ENCODE measurements at places on chromosomes 2 and 18.

DNA sequence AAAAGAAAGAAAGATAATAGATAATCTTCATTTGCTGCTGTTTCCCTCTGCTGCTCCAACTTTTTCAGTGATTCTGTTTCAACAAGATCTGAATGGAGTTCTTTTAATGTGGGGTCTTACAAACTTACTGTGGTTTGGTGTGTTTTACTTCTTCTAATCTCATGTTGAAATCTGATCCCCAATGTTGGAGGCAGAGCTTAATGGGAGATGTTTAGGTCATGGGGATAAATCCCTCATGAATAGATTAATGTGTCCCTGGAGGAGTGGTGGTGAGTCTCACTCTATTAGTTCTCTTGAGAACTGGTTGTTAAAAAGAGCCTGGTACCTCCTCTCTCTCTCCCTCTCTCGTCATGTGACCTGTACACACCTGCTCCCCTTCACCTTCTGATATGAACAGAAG is 442.4 kb downstream of the EPHA4 start:
- DNase-seq = no peak

- no peak for DNase-seq
Observed at GRCh38 chr18:30081122-30081521, 961.4 kb downstream of the DSC3 start.

- no peak for DNase-seq
Observed at GRCh38 chr2:110667071-110667470, 10.8 kb downstream of the BUB1 start.

DNA sequence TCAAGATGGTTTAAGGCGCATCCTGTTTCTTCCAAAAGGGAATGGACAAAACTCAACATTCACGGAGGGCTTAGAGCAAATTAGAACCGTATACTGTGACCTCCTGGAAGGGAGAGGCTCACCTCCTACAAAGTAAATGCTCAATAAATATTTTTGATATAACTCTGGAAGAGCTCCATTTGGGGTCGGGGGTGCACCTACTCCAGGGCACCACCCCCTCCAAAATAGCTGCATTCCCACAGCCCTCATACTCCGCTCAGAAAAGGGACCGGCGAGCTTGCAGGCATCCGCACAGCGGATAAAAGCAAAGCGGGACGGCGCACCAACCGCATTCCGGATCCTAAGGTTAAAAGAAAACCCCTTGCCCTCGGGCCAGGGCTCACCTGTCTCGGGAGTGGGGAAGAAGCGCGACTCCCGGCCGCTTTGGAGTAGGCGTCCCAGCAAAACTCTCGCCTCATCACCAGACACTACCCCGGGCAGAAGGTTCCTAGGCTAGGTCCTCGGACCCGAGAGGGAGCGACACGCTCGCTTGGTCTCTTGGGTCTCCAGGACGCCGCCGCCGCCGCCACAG is 378 bp downstream of the WDPCP start:
- DNase-seq = no peak

DNA sequence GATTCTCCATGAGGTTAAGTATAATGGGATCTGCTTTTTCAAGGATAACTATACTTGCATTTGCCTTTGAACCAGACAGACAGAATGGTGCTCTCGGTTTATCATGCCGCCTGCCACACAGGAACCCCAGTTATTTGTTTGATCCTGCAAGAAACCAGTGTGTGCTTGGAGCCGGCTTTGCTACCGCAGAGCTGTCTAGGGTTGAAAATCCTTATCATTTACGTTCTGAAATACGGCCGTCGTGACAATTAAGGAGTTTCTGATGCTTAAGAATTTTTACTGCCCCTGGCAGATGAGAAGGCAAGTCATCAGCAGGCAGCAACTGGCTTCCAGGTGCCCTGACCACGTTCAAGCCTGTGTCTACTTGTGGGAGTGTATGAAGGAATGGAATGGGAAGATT is 112.0 kb downstream of the GBX2 start:
- DNase-seq = no peak

GRCh38 chr18:25262920-25263319 is 89.0 kb downstream of the ZNF521 start:
- no peak for DNase-seq

DNA sequence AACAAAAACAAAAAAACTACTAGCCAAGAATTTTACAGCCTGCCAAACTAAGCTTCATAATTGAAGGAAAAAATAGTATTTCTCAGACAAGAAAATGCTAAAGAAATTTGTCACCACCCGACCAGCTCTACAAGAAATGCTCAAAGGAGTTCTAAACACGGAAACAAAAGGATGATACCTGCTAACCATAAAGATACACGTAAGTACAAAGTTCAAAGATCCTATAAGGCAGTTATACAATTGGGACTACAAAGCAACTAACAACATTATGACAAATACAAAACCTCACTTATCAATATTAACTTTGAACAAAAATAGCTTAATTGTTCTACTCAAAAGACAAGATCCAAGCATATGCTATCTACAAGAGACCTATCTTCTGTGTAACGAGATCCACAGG is 64.6 kb downstream of the TRAPPC8 start:
- DNase-seq = no peak

DNA sequence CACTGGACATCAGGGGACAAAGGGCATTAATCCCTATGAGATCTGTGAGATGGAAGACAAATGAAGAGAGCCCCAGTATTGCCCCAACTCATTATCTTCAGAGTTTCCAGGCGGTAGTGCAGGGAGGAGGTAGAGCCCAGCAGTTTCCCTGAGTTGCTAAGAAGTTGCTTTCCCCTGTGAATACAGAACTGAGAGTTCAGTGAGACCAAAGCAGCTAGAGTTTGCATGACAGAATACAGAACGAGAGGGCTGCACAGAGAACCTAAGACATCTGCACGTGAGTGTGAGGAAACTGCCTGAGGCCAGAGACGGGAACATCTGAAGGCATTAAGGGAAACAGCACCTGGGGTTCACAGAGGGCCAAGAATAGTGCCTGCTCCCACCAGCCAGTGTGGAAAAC is 18.1 kb upstream of the PGAP1 start:
- DNase-seq = no peak

DNA sequence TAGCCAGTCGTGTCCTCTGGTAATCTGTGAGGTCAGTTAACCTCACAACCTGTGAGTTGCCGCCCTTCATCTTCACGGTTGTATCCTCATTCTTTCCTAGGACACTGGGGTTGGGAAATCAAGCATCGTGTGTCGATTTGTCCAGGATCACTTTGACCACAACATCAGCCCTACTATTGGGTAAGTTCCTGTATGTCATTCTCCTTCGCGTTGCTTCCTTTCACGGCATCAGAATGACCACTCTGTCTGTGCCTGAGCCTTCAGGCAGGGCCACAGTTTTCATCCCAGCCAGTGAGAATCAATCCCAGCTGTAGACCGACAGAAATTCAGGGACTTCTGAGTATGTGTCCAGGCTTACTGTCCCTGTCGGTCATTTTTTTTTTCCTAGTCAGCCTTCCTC is 67.1 kb downstream of the RAB31 start:
- DNase-seq = no peak

DNA sequence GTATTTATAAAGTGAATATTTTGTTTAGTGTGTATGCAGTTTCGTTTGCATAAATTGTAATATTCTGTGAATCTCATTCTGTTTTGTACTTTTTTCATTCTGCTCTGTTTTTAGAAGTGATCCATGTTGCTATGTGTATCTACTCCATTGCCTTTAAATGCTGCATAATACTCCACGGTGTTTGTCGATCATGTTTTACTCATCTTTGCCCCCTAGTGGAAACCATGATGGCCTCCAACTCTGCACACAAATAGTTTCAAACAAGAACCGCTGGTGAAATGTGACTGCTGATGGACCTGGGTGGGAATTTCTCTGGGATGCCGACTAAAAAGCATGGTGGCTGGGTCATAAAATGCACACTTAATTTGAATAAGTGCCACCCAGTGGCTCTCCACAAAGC is 32.0 kb upstream of the SKOR2 start:
- DNase-seq = no peak

GRCh38 chr2:121047383-121047782 is 237.6 kb downstream of the TFCP2L1 start:
- DNase-seq = no peak

GRCh38 chr18:79884963-79885728 is 66.3 kb downstream of the SLC66A2 start:
- no peak for DNase-seq

DNA sequence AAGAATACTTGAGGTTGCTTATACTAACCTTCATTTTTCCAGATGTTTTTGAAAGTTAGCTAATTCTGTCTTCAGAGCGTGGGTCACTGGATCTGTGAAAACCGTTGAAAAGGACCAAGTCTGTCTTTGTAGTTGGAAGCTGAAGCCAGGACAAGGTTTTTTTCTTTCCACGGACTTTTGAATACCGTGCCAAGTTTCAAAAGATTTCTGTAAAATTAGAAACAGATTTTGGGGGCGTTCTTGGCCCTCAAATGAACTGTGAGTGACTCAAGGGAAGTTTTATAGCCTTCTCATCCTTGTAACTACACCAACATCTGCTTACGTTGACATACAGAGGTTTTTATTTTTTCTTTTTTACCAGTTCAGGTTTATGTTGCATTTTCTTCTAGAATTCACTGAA is at the start of gene FAP:
TSS of gene FAP (minus strand) at position 152 of the 400 bp plus-strand sequence. CDS start at position 34, 118 bp downstream.
- no peak for DNase-seq

- no peak for DNase-seq
Observed at GRCh38 chr18:79208906-79209305, 139.7 kb downstream of the ATP9B start.

GRCh38 chr18:71362140-71362539 is 1073.3 kb downstream of the SOCS6 start:
- DNase-seq = no peak

DNA sequence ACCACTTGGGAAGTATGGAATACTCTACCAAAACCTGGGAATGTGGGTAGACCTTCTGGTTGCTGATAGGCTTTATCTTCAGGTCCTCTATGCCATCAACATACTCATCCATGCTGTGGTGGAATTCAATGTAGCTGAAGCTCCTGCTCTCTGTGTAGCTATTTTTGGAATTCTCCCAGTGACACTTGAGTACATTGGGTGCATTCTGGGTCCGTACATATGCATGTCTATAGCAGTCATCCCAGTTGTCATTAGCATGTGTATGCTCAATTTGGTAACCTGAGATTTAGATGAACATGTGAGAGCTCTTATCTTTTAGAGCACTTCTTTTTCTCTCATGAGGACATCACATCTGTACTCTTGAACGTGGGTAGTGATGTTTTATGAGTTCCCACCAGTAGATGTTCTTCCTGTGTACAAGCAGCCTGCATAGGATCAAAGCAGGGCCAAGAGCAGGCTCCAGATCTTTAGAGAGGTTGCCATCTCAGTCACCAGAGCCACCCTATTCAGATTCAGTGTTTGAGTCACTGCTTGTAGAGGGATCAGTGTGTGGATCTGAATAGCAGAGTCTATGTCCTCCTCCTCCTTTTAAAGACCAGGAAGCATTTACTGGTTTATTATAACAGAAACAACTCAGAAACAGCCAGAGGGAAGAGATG is 65.9 kb downstream of the MGAT5 start:
- DNase-seq = no peak

DNA sequence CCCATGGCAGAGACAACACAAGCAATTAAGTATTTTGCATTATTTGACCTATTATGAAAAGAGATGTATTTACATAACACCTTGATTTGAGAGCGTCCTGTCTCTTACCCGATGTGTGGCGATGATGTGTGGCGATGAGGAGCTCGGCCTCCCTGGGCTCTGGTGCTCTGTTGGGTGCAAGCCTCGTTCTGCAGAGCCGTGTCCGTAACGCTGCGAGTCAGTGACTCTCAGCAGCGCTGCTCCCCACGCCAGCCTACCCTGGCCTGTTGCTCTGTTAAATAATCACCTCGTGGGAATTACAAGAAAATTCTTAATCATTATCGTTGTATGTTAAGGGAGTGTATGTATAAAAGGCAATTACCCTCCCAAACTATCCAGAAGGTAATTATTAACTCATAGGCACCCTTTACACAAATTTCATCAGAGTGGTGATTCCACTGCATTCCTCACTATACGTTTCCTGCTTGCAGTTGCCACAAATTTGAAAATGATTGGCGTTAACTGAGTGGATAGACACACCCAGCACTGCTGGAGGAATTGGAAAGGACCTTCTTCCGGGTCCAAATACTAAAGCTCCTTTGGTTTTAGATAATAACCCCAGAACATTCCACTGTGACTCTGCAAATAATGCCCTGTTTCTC is 52.0 kb upstream of the NFATC1 start:
- no peak for DNase-seq
